Karpas-422 (cell line): ENCODE measurements at places on chromosomes 5 and 9.

- no peak overlapping the region for H3K4me3 ChIP-seq
- DNase-seq, result no peak
- H3K27me3 ChIP-seq, result no peaks in the 10 kb centered on the region
- H3K36me3 ChIP-seq, result no peaks in the 10 kb centered on the region
These were observed 130.9 kb downstream of the NFIB start for GRCh38 chr9:14183001-14183400.

- no peak for DNase-seq
- no peak overlapping the region for H3K27ac ChIP-seq
- no peaks in the 10 kb centered on the region for H3K36me3 ChIP-seq
- no peaks in the 10 kb centered on the region for H3K27me3 ChIP-seq
These were observed 855.9 kb upstream of the CDH10 start for GRCh38 chr5:25500635-25501034.

DNA sequence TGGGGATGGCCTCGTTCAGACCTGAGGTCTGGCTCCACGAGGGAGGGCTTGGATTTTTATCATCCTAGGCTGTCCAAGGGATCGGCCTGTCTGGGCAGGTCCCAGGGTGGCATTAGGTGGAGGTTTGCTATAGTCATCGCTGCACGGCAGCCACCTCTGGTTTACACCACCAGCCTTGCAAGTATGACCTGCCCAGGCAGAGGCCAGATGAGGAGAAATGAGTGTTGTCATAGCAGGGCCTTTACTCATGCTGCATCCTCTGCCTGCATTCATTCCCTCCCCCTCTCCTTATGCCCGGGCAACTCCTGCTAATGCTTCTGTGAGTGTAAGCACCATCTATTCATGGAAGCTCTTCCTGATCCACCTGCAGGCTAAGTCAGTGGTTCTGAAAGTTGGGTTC lies 15.3 kb upstream of the NDST1 start:
- no peak for DNase-seq
- no peaks in the 10 kb centered on the region for H3K36me3 ChIP-seq
- H3K4me1 ChIP-seq, result peaks cover 46% of the 10 kb centered on the region
- no peak overlapping the region for H3K27ac ChIP-seq
- no peaks in the 10 kb centered on the region for H3K27me3 ChIP-seq
- H3K4me3 ChIP-seq, result no peak overlapping the region

GRCh38 chr9:38727497-38728001 lies 7.6 kb upstream of the FAM240B start:
- DNase-seq, result peak; percentile 42
- H3K27me3 ChIP-seq, result no peaks in the 10 kb centered on the region
- H3K36me3 ChIP-seq, result no peaks in the 10 kb centered on the region
- no peak overlapping the region for H3K4me3 ChIP-seq

DNA sequence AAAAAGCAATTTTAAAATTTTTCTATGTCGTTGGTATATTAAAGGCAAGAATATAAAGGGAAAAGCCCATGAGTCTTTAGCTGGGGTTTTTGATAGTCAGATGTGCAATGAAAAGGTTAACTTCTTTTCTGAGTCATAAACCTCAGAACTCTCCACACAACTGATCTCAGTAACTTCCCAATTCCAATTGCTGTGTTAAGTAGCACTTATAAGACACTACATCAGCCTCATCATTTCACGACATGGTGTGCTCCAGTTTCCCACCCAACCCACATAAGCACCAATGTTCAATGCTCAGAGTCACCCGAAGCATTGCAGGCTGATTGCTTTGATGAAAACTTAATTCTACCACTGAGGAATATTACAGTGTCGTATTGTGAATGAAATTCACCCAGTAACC lies 155.8 kb downstream of the TSSK1B start:
- no peak for DNase-seq
- H3K27ac ChIP-seq, result no peak overlapping the region
- no peak overlapping the region for H3K4me3 ChIP-seq
